ENCODE measurements at places on chromosomes 4 and X. TPM values are rescaled to one million over a fixed set of nuclear protein-coding genes. Genes with fewer than 3 reads are reported as not detected.

The EREG gene
- 6.2 TPM for total RNA-seq

The TXLNG gene
- 19.9 TPM for total RNA-seq

The TCEAL6 gene
- total RNA-seq: not detected

The DKK2 gene
- total RNA-seq: not detected

The CXXC4 gene
- total RNA-seq: 0.07 TPM

The RAB41 gene
- not detected for total RNA-seq

The ANKRD17 gene
- total RNA-seq: 49.3 TPM

DNA sequence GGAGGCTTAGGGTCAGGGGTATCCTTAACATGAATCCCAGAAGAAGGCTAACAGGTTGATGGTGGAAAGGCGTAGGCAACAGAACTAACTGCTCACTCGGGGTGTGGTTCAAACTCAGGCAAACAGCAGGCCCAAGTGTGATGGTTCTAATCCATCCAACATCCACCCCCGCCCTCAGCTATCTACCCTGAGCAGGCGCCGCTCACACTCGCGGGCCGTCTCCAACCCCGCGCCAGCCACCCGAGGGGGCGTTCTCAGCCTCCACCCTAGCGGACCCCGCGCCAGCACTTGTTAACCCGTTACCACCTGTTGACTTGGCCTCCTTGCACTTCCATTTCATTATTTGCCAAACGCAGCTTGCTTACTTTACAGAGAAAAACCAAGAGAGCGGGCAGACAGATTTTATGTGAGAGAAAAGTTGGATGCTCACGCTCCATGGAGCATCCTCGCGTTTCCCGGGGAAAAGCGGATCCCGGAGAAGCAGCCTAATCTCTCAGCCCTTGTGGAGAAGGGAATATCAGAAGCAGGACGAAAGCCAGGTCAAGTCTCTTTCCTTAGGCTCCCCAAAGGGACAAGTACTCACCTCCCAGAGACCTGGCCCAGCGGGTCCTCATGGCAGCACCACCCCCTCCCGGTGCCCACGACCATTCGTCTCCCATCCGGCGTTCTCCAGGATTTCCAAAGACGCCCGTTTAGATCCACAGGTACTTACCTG, 773 bp downstream of the SNCA start:
- DNase-seq: no peak
- H3K27ac ChIP-seq: no peak overlapping the region
- H3K27me3 ChIP-seq: peaks cover 59% of the 10 kb centered on the region
- H3K4me3 ChIP-seq: peak overlapping the region; percentile 89

DNA sequence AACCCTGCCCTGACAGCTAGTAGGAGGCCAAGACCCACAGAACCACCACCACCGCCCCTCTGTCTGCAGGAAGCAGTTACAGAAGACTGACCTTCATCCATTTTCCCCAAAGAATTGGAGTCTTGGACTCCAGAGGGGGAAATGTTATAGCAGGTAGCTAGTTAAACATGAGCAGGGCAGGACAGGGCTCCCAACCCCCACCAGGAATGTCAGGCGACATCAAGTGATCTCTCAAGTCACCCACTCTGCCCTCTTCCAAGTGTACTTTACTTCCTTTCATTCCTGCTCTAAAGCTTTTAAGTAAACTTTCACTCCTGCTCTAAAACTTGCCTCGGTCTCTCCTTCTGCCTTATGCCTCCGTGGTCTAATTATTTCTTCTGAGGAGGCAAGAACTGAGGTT, 17.1 kb upstream of the AADAT start:
- DNase-seq: no peak
- H3K4me1 ChIP-seq: peaks cover 3% of the 10 kb centered on the region
- H3K4me3 ChIP-seq: no peak overlapping the region
- H3K27me3 ChIP-seq: no peaks in the 10 kb centered on the region

DNA sequence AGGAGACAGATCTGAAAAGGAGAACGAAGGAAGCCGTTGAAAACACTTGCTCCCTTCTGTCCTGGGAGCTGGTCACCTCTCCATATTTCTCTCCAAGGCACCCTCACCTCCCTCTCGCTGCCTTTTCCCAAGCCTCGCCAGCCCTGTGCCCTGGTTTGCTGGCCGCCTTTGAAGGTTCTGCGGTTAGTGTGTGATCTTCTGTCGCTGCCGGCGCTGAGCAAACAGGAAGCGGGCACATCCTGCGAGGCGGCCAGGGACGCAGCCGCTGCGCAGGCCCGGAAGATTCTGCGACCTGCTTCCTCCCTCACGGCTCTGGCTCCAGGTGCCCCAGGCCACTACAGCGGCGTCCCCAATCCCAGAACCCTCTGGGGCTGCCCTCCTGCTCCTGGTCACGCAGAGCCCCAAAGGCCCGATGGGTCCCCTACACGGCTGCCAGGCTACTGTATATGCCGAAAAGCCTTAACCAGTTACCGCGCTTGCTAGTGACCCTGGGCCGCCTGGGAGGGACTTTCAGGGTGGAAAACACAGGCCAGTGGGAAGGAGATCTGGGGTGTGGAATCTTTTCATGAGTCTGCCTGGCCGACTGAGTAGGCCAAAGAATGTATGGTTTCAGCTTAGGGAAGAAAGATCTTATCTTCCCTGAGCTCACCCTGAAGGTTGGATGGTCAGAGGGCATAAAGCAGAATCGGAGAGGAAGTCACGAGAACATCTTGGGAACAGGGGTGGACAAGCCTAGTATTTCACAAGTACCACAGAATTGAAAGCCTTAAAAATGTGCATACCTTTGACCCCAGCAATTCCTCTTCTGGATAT, 2.3 kb upstream of the SASH3 start:
- H3K4me1 ChIP-seq: peaks cover 31% of the 10 kb centered on the region
- peak overlapping the region; percentile 83 for H3K4me3 ChIP-seq
- H3K36me3 ChIP-seq: peaks cover 3% of the 10 kb centered on the region
- DNase-seq: peak; percentile 58
- no peaks in the 10 kb centered on the region for H3K27me3 ChIP-seq

- DNase-seq: no peak
- no peak overlapping the region for H3K27ac ChIP-seq
- H3K36me3 ChIP-seq: no peaks in the 10 kb centered on the region
- peaks cover 13% of the 10 kb centered on the region for H3K27me3 ChIP-seq
- no peak overlapping the region for H3K4me3 ChIP-seq
These were observed 4.2 kb upstream of the CXCL1 start for GRCh38 chr4:73864961-73865360.

DNA sequence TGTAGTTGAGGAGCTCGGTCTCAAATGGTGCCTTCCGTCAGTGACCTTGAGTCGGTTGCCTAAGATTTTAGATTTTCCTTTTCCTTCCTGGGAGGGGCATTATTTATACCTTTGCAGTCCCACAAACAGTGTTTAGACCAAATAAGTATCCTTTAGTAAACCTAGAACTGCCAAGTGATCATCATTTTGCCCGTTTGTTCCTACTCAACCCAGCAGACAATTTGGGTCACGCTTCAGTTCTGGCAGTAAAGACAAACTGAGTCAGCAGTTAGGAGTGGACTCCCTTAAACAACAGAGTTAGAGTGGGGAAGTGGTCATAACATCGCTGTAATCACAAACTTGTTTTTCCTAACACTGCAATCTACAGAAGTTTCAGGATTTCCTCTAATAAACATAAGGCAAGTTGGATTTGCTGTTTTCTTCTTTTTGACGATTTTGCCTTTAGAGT, 777 bp upstream of the WDFY3 start:
- H3K4me3 ChIP-seq: peak overlapping the region; percentile 94
- H3K27me3 ChIP-seq: peaks cover 33% of the 10 kb centered on the region
- no peak for DNase-seq
- peak overlapping the region; percentile 86 for H3K27ac ChIP-seq

GRCh38 chr4:1614854-1615595, 69.1 kb downstream of the FAM53A start:
- H3K4me3 ChIP-seq: no peak overlapping the region
- no peak overlapping the region for H3K27ac ChIP-seq
- peaks cover 9% of the 10 kb centered on the region for H3K4me1 ChIP-seq
- DNase-seq: no peak

DNA sequence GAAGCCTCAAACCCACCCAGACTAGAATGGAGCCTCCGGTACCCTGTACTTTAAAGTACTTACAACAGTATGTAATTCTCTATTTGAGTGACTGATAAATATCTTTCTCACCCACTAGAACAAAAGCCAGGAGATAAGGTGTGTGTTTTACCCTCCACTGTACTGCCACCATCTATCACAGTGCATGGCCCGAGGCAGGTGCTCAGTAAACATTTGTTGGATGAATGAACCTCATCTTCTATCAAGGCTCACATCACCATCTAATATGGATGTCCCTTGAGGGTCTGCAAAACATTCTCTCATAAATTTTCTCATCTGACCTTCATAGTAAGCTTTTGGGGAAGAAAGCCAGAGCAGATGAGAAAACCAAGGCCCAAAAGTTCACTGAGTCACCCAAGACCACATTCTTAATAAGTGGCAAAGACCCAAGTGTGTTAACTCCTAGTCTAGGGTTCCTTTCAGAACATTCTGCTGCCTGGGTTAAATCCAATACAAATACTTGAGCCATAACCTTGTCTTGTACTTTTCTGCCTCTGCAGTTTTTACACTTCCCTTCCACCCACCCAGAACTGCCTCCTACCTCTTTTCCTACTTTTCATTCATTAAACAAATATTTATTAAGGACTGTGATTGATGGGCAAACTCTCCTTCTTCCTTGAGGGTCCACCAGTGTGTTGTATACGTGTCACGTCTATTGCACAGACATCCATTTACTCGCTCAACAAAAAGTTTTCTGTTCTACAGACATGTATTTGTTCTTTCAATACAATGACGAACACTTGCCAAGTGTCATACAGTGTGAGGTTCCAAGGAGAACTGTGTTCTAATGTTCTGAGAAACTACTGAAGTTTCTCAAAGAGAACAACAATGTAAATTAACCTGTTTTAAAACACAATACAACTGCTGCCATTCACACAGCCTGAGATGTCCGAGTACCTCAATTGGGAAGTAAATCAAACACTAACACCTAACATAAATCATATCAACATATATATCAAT, 35.7 kb downstream of the APBB2 start:
- H3K4me1 ChIP-seq: no peaks in the 10 kb centered on the region
- H3K36me3 ChIP-seq: no peaks in the 10 kb centered on the region
- no peak overlapping the region for H3K4me3 ChIP-seq
- no peak overlapping the region for H3K27ac ChIP-seq

DNA sequence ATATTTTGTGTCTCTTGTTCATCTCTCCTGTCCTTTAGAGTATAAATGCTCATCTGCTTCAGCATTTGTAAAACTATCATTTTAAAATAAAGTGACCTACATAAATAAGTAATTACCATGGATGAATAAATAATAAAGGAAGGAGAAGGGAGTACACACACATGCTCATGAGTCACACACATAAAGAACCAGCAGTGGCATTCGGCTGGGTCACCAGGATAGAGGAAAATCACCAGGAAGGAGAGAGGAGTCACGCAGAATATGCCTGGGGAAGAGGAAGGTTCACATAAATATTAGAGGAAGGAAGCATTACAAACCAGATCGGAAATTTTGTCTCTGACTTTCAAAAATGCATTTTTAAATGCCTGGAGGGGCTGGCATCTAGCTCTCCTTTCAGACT, 38.5 kb upstream of the MED14 start:
- no peaks in the 10 kb centered on the region for H3K36me3 ChIP-seq
- no peak overlapping the region for H3K27ac ChIP-seq
- H3K4me3 ChIP-seq: no peak overlapping the region
- no peak for DNase-seq
- no peaks in the 10 kb centered on the region for H3K27me3 ChIP-seq
- peaks cover 5% of the 10 kb centered on the region for H3K4me1 ChIP-seq
